ENCODE measurements at places on chromosomes 5 and 9.

- DNase-seq, result peak; percentile 67
These were observed 60.8 kb downstream of the SH3TC2 start for GRCh38 chr5:149002053-149002452.

- peak; percentile 11 for DNase-seq
These were observed 76.8 kb upstream of the SIMC1 start for GRCh38 chr5:176161431-176161830.

- no peak for DNase-seq
These were observed 47.6 kb upstream of the SHOC1 start for GRCh38 chr9:111842313-111842712.

GRCh38 chr5:84445049-84445685 lies 60.5 kb upstream of the EDIL3 start:
- DNase-seq, result no peak

DNA sequence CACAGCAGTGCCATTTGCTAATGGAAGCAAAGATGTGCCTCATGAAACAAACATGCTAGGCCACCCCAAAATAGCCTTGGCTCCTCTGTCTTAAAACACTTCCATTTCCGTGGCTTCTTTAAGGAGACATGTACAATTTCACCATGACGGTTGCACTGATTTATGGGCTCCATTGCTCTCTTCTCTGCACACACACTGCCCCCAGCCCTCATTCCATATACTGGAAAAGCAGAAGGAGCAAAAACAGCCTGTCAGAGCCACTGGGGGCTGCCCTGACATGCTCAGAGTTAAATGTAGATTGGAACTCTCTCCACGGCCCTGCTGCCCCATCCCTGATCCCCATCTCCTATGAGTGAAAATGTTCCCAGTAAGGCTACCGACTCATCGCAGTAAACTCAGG lies 114.8 kb downstream of the ROR2 start:
- DNase-seq, result no peak
